ENCODE measurements at places on chromosomes 6 and 20.

GRCh38 chr20:43331906-43332305 is 125.8 kb upstream of the SRSF6 start:
- no peak for DNase-seq

GRCh38 chr6:2979819-2980464 is 8.6 kb upstream of the SERPINB6 start:
- DNase-seq, result no peak

DNA sequence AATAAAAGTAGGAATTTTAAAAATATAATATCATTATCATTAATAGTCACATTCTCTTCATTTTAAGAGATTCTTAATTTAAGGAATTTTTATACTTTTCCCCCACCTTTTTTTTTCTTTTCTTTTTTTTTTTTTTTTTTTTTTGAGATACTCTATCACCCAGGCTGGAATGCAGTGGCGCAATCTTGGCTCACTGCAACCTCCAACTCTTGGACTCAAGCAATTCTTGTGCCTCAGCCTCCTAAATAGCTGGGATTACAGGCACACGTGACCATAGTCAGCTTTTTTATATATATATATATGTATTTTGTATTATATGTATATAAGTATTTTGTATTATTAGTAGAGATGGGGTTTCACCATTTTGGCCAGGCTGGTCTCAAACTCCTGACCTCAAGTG is 457.7 kb downstream of the CDKAL1 start:
- no peak for DNase-seq

DNA sequence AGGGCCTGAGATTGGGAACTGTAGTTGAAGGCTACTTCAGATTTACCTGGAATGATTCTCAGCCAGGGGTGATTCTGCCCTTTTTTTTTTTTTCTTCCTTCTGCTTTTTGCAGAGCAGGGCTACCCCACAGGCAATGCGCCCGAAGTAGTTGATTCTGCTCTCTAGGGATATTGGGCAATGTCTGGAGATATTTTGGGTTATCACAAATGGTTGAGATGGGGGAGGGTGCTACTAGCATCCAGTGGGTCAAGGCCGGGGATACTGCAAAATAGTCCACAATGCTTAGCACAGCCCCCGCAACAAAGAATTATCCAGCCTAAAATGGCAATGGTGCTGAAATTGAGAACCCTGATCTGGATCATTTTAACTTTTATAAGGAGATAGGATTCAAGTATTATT is 71.2 kb upstream of the ZMYND8 start:
- no peak for DNase-seq

DNA sequence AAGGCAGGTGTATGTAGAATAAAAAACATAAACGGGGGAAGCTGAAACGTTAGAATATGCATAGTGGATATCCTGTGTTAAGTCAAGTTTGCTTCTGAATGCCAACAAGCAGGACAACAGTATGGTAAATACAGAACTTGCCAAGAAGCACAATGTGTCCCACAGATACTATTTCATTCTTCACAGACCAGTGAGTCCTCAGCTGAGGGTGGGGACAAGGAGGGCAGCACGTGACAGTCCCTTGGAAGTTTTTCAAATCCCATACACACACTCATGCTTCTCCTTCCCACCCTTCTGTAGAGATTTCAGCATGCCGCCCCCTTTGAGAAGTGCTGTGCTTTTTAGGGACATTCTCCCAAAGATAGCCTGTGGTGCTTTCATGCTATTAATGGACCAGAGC is 268.5 kb upstream of the ECI2 start:
- DNase-seq, result no peak

- DNase-seq, result no peak
These were observed 1.6 kb downstream of the TMEM14A start for GRCh38 chr6:52672412-52673025.

DNA sequence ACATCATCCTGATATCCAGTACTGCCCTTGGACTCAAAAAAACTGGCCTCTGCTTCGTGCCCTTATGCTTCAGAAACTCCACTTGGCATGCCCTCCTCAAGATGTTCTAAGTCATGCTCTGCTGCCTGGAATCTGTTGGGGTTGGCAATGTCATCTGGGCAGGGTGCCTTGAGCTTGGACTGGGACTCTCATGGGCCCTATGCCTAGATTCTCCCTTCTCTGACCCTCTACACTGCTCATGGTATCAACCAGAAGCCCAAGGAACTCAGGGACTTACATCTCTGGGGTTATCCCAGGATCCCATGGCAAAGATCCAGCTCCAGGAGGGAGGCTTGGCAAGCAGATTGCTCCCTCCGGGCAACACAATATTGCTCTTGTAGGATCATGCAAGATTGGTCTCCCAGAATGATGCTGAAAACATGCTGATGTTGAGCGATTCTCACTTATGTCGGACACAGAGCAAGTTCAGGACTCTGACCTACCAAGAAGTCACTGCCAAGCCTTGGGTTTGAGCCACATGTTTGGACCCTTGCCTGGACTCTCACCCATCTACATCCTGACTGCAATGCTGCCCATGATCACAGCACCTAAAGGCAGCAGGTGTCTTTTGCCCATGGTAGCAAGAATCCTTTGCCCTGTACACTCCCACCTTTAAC is 88.8 kb downstream of the ADAT2 start:
- no peak for DNase-seq

DNA sequence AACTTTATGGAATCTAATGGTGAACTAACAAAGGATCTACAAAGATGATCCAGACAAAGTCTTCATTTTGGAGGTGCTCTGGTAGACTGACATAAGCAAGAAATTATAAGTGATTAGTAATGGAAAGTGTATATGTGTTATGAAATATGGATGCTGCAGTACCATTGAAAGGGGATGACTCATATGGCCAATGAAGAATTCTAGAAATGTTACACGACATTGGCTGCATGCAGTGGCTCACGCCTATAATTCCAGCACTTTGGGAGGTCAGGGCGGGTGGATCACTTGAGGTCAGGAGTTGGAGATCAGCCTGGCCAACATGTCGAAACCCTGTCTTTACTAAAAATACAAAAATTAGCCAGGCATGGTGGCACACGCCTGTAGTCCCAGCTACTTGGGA is 23.5 kb downstream of the CFAP206 start:
- no peak for DNase-seq

DNA sequence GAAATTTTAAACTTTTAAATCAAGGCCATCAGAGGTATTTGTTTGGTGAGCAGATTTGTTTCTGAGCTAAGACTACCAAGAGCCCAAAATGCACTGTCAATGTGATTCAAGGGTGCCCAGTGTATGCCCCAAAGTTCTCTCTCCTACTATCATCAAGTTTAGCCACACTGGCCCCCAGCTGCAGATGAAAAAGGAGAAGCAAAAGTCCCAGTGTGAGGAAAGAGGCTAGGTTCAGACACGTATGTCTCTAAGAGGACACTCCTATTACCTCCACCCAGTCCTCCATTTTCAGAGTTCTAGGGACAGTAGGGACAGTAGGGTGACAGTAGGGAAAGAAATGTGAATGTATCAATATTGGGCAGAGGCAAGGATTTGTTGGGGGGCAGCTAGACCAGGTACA is 230.8 kb downstream of the CD83 start:
- DNase-seq, result no peak

DNA sequence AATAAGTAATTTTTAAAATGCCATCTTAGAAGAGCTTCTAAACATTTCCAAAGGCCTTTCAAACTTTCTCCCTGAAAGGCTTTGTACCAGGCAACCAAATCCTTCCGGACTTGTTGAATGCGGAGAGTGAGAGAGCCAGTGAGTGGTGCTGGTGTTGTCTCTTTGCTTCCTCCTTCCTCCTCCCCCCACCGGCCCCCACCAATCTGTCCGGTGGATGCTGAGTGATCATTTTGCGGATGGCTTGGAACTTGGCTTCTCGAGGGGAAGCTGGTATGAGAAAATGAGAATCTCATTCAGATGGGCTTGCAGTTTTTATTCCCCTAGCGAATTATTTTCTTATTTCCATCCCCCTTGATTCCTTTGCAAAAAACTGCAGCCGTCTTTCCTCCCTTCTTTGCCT is 97.3 kb downstream of the ANKRD60 start:
- DNase-seq, result no peak

DNA sequence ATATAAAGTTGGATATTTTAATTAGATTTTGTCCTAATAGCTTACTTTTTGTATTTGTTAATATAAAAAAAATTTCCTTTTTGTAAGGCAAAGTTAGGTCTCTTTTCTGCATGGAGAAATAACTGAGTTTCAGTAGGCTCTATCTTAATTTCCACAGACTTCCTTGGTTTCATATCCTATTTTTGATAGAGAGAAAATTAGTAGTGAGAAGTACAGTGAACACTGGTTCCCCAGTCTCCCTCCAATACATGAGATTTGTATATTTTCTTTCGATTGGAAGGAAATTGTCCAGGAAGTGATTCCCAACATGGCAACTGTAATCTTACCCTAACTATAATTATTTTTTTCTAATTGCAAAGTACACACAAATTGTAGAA is 26.4 kb downstream of the TRIM27 start:
- no peak for DNase-seq

GRCh38 chr6:53608396-53608795 is 57.2 kb downstream of the KLHL31 start:
- no peak for DNase-seq

GRCh38 chr6:133837801-133838349 is 51.0 kb upstream of the TCF21 start:
- no peak for DNase-seq

DNA sequence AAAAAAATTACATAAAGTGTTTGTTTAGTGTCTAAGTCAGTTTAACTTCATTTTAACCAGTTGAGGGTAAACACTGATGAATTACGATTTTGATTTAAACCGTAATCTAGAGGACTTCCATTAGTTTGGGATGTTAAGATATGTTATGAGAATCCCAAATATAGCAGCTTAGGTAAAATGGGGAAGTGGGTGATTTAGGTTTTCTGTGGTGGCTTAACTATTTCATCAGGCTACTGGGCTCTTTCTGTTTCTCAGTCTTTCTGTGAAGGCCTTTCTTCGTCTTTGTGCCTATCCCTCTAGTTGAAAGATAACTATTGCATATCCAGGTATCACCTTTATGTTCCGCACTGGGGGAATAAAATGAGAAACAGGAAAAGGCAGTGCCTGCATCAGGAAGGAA is 27.9 kb downstream of the CENPW start:
- DNase-seq, result no peak

DNA sequence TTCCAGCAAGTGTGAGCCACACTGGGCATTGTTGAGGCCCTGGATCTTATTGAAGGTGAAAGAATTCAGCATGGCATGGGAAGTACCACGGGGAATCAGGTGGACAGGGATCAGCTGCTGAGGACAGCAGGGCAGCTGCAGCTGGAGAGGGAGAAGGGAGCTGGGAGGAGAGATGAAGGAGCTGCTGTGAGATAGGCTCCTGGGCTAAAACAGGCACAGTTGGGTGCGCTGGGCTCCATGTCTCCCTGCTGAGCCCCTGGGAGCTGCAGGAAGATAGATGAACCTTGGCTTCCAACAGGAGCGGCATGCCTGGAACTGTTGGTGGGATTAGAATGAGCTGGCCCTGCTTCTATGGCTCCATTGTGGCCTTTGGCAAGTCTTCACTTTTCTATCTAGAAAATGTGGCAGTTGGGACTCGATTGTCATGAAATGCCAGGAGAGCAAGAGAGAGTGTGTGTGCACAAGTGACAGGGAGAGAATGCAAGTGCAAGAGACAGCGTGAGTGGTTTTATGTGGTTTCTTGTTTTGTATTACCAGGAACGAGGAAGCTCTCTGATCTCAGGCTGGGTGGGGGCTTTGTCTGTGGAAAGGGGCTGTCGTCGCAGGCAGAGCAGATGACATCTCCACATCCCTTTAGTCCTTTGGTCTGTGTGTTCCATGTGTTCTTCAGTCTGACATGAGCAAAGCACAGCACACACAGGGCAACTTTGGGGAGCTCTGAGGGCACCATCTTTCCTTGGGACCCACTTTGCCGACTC is 20.4 kb downstream of the SNPH start:
- DNase-seq, result no peak

GRCh38 chr6:86959656-86960055 is 22.3 kb downstream of the HTR1E start:
- no peak for DNase-seq

- no peak for DNase-seq
These were observed 18.9 kb downstream of the ZNF831 start for GRCh38 chr20:59182401-59183044.

GRCh38 chr6:12311106-12311505 is 20.9 kb downstream of the EDN1 start:
- DNase-seq, result no peak

GRCh38 chr20:16292226-16292880 is 280.9 kb downstream of the KIF16B start:
- no peak for DNase-seq

- no peak for DNase-seq
These were observed 13.4 kb downstream of the DCBLD1 start for GRCh38 chr6:117495869-117496268.

- DNase-seq, result no peak
These were observed 79.2 kb upstream of the MAP3K4 start for GRCh38 chr6:160912411-160912810.

GRCh38 chr6:109516929-109517328 is 33.9 kb upstream of the ZBTB24 start:
- no peak for DNase-seq

DNA sequence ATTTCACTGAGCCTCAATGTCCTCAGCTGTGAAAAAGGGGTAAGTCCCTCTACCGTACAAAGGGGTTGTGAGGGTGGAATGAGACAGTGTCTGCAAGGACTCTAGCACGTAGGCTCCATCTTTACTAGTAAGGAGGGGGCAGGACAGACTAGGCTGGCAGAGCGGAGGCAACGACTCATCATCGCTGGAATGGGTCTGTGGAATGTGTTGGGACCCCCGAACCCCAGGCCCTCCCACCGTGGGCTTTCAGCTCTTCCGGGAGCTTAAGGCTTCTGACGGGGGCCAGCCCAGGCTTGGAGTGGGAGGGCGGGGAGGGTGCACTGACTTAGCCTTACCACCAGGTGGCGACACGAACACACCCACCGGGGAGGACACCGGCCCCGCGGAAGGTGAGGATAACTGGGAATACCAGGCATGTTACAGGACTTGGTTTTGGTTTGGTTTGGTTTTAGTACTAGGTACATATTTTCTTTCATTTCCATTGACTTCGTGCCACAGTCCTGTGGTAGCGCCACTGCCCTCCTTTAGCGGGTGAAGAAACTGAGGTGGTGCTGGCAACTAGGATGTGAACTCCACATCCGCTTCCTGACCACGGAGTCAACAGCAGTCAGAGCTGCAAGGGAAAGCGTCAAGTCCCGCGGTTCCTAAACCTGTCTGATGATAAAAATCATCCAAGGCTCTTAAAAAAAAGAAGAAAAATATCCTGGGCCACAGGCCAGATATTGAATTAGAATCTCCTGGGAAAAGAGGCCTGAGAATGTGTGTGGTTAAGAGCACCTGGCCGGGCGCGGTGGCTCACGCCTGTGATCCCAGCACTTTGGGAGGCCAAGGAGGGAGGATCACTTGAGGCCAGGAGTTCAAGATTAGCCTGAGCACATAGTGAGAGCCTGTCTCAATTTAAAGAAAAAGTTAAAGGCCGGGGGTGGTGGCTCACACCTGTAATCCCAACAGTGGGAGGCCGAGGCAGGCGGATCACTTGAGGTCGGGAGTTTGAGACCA is 10.3 kb upstream of the TULP1 start:
- no peak for DNase-seq

- DNase-seq, result no peak
These were observed 23.1 kb downstream of the PHACTR2 start for GRCh38 chr6:143700684-143701348.

Data from D721Med (cell line).